Sciatic nerve (tissue), 2 donors: ENCODE measurements at places on chromosomes 7 and 10.
A peak's percentile ranks its signal among the peaks of the same experiment; 100 is the strongest.

GRCh38 chr7:8017423-8017822 lies 48.8 kb downstream of the GLCCI1 start:
- no peak for DNase-seq

DNA sequence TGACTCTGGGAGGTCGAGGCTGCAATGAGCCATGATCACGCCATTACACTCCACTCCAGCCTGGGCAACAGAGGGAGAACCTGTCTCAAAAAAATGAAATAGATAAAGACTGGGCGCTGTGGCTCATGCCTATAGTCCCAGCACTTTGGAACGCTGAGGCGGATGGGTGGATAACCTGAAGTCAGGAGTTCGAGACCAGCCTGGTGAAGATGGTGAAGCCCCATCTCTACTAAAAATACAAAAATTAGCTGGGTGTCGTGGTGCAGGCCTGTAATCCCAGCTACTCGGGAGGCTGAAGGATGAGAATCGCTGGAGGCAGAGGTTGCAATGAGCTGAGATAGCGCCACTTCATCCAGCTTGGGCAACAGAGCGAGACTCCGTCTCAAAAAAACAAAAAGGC lies 1.1 kb upstream of the DDX21 start:
- no peak for DNase-seq

GRCh38 chr10:51291961-51292360 lies 217.7 kb downstream of the PRKG1 start:
- DNase-seq, result no peak

GRCh38 chr10:85863301-85864172 lies 503.1 kb downstream of the GRID1 start:
- no peak for DNase-seq

DNA sequence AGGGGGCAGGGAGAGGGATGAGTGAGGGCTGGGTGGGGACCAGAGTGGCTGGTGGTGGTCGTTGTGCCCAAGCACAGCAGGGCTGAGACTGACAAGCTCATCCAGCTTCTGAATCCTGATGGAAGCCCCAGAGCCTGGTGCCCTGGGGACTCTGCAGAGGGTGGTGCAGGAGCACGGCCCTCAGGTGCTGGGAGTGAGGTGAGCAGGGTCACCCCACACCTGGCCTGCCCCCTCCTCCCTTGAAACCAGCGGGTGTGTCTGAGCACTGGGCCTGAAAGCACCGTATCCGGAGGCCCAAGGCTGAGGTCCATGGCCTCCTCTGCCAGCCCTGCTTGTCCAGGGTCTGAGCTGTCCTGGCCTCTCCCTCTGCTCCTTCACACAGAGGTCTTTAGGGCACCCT lies 218.2 kb downstream of the ZNF248 start:
- DNase-seq, result no peak

DNA sequence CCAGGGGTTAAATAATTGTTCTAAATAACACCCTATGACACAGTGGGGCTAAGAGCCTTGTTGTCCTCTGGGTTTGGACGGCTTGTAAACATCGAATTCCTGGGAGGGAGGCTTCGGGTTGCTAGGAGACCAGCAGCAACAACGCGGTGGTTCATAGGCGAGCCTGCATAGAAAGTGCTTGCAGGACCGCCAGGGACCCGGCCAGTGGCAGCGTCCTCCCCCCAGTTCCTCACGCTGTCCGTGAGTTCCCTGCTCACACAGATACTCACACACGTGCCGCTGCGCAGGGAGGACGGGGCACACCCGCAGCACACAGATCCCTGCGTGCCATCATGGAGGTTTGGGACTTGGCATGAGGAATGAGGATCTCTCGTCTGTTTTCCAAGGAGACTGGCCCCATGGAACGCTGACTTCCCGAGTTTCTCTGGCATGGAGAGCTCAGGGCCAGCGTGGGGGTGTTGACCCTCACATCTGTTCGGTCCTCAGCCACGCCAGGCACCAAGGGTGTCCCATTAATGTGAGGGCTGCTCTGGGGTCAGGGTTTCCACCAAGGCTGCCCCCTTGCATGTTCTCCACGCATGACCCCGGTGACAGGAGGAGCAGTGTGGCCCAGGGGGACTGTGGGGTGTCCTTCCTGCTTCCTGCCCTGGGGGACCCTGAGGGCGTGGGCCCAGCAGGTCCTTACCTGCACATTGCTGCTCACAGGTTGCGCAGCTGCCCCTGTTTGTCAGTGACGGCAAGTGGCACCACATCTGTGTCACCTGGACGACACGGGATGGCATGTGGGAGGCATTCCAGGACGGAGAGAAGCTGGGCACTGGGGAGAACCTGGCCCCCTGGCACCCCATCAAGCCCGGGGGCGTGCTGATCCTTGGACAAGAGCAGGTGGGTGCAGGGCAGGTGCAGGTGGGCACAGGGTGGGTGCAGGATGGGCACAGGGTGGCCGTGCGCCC lies 9.7 kb downstream of the NPTX2 start:
- no peak for DNase-seq

DNA sequence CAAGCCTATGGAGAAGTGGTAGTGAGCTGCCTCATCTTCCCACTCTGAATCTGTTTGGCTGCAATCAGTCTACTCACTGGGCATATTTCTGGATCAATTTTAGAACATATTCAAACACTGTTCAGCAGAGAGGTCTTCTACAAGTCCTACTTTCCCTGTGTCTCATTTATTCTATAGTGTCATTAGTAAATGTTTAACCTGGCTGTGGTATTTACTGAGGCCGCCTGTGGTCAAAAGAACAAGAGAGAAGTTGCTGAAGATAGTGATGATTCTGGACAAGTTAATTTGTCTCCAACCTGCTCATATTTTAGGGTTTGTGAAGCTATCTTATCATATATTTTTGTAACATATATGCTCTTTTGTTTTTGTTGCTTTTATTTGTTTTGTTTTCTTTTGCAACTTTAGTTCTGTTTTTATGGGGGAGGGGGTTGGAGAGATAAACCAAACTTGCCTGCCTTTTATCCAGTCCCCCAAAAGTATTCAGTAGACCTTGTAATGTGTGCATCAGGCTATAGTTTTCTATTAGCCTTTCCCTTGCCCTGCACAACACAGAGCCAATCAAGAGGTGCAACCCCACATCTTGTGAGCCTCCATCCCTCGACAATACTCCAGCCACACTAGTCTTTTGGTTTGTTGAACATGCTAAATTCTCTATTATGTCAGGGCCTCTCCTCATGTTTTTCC lies 362.8 kb upstream of the MBL2 start:
- no peak for DNase-seq

DNA sequence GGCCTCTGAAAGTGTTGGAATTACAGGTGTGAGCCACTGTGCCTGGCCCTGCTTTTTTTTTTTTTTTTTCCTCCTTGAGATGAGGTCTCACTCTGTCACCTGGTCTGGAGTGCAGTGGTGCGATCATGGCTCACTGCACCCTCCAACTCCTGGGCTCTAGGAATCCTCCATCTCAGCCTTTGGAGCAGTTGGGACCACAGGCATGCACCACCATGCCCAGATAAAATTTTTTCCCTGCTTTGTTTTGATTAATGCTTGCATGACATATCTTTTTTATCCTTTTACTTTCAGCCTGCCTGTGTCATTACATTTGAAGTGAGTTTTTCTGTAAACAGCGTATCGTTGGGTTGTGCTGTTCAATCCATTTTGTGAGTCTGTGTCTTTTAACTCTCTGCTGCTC lies 97.0 kb downstream of the ANKRD61 start:
- DNase-seq, result no peak

DNA sequence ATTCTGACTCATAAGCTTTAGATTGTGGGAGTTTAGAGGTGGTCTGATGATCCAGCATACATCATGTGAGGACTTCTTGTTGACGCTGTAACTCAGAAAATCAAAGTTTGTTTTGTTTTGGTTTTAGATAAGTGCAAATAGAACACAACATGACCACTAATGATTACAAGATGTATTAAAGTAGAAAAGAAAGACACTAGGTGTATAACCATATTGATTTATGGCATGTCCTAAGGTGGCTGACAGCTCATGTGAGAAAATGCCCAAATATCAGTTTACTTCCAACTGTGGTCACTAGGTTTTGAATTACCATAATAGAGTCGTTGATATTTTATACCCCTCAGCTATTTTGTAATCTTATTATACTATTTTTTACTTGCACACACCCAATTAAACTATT lies 1131.4 kb upstream of the PHF14 start:
- DNase-seq, result no peak

- no peak for DNase-seq
Measured at GRCh38 chr7:79664884-79665676, 211.6 kb upstream of the MAGI2 start.

- DNase-seq, result no peak
Measured at GRCh38 chr10:52249850-52250395, 64.2 kb upstream of the DKK1 start.

DNA sequence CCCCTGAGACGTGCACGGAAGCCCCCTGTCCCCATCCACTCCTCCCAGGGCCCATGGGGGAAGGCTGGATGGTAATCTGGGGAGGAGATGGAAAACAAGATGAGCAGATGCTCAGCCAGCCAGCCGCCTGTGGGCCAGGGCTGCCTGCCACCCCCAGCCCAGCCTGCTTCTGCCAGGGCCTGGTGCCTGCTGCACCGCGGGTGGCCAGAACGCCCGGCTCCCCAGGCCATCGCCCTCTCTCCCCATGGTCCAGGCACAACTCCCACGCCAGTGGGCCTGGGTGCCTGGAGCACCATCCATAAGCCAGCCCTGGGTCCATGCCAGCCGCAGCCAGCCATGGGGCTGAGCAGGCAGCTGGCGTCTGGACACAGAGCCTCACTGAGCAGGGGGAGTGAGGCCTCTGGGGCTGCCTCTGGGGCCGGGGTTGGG lies 57.2 kb upstream of the ELN start:
- DNase-seq, result peak; percentile 47

DNA sequence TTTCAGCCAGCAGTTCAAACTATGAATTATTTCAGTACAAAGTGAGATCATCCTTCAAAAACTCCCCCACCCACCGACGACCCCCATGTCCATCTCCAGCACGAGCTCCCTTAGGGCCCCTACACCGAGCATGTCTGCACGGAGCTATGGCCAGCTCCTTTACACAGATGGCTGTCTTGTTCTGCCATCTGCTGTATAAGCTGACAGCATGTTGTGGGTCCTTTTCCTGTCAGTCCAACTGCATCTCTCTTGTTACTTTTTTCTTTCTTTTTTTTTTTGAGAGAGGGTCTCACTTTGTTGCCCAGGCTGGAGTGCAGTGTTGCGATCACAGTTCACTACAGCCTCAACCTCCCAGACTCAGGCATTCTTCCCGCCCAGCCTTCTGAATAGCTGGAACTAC lies 21.6 kb downstream of the NPC1L1 start:
- no peak for DNase-seq

DNA sequence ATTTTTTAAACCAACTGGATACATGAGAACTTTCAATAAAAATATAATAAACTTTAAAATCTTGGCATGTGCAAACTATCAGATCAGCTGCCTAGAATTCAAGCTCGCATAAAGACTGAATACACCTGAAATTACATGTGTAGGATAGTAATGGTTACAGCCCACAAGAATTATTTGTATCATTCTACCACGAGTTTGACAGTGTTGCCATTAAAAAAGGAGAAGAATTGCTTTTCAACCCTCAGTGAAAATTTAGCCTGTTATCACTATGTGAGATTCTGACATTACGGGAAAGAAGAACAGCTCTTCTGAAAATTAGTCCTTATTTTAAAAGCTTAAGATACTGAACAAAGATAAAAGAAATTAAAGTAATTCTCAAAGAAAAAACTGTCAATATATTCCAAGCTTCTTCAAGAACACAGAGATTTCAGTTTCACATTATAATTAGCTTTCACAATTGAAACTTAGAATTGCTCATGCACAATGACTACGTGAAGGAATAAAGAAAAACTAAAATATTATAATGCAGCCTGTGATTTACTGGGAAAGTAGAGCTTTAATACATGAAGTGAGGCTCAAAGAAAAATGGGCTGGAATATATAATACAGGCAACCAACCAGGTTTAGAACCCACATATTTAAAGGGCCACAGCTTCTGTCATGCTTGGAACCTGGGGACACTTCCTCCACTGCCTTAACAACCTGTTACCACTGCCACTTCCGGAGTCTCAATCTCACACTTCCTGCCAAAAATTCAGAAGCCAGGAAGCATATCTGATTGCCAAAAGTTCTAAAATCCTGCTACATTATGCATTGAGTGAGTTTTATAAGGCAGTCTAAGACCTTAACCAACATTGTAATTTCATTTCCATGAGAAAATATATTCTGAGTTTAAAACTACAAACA lies 23.2 kb downstream of the TPK1 start:
- no peak for DNase-seq

GRCh38 chr7:76196786-76197185 lies 4.9 kb upstream of the SRRM3 start:
- no peak for DNase-seq

DNA sequence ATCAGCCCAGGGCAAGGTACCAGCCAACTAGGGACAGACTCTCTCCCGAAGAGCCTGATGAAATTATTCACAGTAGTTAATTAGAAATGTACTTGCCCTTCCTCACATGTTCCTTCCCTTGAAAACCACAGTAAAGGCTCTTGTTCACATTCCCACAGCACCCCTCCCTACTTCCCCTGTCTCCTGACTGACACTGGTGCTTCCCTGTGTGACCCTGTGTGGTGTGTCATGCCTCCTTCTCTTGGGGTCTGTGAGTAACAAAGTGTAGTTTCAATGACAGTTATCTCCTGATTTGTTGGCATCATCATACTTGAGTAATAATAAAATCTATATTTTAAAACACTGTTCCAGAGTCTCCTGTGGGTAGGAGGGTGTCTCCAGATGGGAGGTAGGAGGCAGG lies 209.7 kb downstream of the ABCA13 start:
- no peak for DNase-seq

- no peak for DNase-seq
Measured at GRCh38 chr7:140261522-140261921, 84.7 kb upstream of the KDM7A start.

DNA sequence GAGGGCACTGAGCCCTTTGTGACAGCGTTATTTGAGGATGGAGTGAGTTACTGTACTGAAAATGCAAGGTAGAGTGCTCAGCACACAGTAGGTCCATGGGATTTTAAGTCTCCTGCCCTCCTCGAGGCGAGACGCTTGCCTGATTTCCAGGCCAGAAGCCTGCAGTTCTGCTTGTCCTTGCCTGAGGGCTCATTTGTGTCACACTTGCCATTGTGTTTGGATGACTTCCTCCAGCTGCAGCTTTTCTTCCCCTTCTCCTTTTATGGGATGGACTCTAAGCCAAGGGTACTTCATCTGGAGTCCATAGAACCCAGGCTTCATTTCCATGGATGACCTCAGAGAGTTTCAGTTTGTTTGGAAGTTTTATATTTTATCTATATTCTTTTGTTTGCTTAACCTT lies 304.2 kb upstream of the BMPER start:
- DNase-seq, result no peak

GRCh38 chr7:102396710-102397019 lies 502 bp downstream of the PRKRIP1 start:
- DNase-seq, result no peak

DNA sequence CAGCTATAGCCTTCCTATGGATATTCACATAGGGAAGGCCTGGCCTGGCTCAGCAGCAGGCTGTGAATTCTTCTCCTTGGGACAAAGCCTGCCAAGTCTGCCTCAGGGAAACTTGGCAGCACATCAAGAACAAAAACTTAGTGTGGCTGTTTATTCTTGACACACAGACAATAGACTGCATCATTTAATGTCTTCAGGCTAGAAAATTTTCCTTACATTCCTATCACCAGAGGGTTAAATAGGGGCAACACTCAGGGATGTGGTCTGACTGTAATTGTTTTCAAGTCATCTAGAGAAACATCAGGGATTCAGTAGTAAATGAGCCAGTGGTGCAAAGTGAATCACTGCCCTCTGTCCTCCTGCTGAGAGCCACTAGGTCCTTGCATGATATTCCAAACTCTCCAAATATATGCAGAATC lies 137.3 kb downstream of the SEMA3C start:
- no peak for DNase-seq
